ENCODE measurements at places on chromosomes 7 and 10.

DNA sequence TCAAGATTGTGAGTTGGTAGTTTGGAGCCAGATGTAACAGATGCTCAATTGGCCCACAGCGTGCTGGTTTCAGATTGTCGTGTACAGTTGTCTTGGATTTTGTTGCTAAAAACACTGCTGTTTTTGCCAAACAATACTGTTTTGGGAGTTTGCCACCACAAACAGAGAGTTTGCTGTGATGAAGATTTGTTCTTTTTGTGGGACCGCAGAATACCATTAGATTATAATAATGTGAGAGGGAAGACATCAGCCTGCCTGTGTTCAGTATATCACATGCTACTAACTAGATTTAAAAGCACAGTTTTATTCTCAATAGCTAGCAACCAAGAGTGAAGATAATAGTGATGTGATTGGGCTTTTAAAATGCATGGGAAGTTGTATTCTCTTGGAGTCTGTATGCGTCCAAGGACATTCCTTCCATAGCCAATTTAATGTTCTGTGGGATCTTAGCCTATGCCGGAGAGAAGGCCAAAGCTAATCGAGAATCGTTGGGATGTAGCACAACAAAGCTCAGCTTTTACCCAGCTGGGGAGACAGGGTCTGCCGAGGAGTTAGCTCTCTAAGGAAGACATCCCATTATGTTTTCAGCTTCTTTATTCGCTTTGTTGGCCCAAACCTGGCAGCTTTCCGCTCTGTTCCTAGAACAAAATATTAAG, 18.7 kb upstream of the ITGA8 start:
- no peak for DNase-seq

DNA sequence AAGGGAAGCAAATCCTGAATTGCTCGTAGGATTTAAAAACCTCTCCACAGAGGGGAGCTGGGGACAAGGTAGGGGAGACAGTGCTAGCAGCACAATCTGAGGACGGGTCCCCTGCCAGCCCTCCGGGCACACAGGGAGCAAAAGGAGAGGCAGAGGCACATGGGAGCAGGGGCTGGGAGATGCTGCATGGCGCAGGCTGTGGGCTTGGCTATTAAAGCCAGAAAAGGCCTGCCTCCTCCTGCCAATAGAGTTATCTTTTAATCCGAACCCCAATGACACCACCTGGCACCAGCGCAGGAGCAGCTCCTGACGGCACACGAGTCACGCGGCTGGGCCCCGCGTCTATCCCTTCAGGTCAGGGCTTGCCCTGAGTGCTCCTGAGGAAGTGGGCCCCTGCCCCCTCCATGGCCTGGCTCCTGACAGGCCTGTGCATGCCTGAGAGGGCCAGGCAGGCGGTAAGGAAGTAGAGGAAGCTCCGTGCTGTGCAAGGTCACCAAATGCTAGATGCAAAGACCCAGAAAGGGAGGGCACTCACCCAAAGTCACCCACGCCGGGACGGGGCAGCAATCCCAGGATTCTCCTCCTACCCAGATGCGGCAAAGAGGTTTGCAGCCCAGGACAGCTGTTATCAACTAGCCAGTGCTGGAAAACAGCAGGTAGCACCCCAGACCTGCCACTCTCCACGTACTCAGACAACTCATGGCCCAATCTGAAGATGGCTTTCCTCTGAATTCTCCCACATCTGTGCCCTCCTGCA, 28.1 kb downstream of the DLG5 start:
- no peak for DNase-seq

- DNase-seq: no peak
Observed at GRCh38 chr7:150923802-150924201, 54.3 kb downstream of the KCNH2 start.

DNA sequence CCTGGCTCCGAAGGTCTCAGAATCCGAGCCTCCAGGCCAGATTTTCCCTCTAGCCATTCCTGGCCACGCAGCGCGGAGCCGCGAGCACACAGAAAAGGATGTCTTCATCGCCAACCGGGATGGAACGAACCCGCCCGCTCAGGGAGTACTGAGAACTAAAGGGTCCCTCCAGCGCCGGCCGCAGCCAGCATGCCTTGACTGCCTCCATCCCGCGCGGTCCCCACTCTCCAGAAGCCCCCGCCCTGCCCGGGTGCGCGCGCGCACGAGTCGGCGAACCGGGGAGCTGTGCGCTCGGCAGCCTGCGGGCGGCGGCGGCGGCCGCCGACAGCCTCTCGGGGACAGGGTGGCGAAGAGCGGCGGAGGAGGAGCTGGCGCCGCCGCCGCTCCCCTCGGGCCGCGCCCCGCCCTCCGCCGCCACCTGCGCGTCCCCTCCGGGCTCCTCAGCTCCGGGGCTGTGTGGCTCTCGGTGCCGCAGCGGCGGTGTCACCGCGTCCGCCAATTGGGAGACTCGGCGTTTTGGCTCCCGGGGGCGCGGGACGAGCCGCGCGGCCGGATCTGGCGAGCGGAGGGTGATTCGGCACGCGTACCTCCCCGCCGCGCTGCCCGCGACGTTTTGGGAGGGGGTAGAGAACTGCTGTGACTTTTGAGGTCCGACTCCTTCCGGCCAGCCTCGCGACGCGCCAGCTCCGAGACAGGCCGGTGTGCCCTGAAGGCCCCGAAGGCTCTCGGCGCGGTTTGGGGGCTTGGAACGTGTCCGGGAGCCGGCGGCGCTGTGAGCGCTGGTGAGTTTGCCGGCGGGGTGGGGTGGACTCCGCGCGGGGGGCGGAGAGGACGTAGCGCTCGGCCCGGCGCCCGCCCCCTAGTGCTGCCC, 453 bp upstream of the GALNT17 start:
- DNase-seq: no peak

All from HuH-7.5 (cell line).